ENCODE measurements at places on chromosomes 16 and 17.

GRCh38 chr17:1190751-1191331 lies 11.1 kb upstream of the ABR start:
- DNase-seq, result no peak

GRCh38 chr16:920717-921116 lies 50.1 kb downstream of the LMF1 start:
- no peak for DNase-seq

- peak; percentile 46 for DNase-seq
These were observed 45.8 kb downstream of the AKAP1 start for GRCh38 chr17:57130708-57131461.

DNA sequence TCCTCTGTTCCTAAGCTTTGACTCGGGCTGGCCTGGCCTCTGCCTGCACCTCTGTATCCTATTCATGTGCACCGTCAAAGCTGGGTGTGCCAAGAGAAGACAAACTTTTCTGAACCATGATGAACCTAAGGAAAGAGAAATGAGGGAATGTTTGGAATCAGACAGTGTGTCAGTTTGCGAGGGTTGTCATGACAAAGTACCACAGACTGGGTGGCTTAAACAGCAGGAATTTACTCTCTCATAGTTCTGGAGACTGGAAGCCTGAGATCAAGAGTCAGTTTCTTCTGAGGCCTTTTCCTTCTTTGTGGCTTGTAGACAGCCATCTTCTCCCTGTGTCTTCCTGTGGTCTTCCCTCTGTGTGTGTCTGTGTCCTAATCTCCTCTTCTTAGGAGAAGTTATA lies 129.0 kb downstream of the KATNIP start:
- no peak for DNase-seq
